SK-N-DZ (cell line): ENCODE measurements at places on chromosomes 1 and 21.

DNA sequence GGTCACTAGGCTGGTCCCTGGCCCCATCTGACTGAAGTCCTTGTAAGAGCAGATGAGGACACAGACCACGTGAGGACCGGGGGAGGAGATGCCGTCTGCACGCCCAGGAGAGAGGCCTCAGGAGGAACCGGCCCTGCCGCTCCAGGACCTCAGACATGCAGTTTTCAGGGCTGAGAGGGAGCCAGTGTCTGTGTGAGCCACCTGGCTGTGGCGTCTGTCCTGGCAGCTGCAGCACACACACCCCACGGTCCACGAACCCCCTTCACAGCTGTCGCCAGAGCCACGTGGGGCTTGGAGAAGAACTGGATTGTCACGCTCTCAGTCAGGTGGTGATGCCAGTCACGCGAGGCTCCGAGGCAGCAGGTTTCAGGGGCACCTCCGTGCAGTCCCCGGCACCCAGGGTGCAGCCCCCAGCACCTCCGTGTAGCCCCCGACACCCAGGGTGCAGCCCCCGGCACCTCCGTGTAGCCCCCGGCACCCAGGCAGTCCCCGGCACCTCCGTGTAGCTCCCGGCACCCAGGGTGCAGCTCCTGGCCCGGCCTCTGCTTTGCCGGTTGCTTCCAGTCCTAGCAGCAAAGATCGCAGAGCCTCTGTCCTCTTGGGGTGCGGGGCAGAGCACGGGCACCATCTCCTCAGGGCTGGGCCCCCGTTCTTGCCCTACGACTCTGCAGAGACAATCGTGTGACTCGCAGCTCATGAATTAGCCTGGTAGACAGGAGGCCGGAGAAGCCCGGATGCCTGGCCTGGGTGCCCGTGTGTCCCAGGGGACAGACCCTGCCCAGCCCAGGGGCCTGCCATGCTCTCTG, 19.0 kb upstream of the SUMO3 start:
- peak; percentile 76 for DNase-seq

GRCh38 chr1:184164536-184164935, 113.0 kb downstream of the TSEN15 start:
- DNase-seq = no peak

DNA sequence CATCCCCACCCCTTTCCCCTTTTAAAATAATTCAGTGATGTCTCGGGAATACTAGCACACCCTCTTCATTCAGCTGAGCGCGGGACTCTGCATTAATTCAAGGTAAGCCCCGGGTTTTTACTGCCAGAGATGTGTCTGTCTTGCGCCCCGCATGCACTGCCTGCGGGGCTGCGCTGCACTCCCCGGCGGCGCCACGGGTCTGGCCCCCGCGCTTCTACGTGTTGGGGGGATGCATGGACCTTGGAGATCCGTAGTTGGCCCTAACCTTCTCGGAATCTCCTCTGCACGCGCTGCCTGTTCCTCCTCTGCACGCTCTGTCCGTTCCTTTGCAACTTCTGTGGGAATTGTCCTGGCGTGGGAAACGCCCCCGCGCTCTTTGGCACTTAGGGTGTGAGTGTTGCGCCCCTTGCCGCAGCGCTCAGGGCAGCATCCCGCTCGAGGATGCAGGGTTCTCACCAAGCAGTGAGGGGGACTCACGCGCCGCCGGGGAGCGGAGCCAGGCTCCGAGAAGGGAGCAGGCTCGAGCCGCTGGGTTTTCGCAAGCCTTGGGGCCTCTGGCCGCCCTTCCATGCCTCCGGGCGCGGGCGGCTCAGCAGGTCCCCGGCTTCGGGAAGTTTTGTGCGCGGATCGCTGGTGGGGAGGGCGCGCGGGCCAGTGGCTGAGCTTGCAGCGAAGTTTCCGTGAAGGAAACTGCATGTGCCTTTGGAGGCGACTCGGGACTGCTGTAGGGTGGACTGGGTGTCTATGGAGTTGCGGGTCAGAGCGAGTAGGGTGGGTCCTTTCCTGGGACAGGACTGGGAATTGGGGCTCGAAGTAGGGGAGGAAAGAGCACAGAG, 165.1 kb upstream of the CACNA1E start:
- no peak for DNase-seq

GRCh38 chr1:116513956-116514355, 56.9 kb downstream of the CD58 start:
- no peak for DNase-seq

- DNase-seq = no peak
Observed at GRCh38 chr1:158607296-158607695, 2.2 kb downstream of the OR10Z1 start.

- no peak for DNase-seq
Observed at GRCh38 chr1:41025979-41026819, 4.7 kb upstream of the SLFNL1 start.

- DNase-seq = no peak
Observed at GRCh38 chr1:237702161-237702560, 188.6 kb downstream of the ZP4 start.

GRCh38 chr1:65630855-65631254, 161.8 kb upstream of the PDE4B start:
- DNase-seq = no peak

DNA sequence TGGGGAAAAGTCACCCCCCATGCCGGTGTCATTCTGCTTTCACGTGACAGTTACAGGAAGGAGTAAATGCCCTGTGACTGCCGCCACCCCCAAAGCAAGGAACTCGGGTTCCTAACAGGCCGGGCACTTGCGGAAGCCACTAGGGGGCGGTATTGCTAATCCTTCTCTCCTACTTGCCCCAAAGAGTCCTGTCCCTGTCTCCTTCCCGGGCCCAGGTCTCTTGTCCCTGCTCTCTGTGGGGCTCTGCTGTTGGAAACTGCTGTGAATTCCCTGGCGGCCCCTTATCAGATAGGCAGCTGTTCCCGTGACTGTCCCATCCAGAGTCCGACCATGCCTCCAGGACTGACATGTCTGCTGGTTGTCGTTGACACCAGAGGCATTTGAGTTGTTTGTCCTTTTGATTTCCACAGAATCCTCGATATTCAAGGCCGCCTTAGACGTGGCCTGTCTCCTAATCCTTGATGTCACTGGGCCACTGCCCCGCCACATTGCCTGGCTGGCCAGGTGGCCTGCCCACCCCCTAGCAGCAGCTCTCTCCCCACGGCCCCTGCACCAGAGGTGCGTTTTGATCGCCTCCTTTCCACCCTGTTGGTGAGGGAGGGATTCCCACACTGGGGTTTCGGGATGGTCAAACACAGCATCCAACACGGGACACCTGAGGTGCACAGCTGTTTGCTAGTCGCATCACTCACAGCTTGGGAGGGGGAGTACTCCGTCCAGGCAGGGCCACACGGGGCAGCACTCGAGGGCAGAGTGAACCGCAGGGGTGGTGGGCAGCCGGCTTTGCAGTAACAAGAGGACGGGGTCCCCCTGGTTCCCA, 37.3 kb downstream of the CHAF1B start:
- DNase-seq = peak; percentile 69

- DNase-seq = no peak
Observed at GRCh38 chr1:235266325-235266724, 61.7 kb downstream of the ARID4B start.

DNA sequence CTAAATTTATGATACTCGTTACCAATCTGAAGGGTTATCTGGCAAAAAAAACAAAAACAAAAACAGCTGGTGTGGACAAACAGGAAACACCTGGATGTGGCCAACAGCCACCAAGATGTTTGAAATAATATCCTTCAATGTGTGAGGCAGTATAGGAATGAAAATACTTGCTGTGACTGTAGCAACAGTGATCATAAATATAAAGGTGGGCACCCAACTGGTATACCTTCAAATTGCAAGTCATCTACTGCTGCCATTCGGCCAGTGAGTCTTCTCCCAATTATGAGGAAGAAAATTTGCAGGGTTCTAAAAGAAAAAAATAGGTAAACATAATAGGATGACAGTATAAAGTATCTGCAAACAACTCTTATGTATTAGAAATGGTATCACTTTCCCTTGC, 916 bp downstream of the YIPF1 start:
- no peak for DNase-seq

DNA sequence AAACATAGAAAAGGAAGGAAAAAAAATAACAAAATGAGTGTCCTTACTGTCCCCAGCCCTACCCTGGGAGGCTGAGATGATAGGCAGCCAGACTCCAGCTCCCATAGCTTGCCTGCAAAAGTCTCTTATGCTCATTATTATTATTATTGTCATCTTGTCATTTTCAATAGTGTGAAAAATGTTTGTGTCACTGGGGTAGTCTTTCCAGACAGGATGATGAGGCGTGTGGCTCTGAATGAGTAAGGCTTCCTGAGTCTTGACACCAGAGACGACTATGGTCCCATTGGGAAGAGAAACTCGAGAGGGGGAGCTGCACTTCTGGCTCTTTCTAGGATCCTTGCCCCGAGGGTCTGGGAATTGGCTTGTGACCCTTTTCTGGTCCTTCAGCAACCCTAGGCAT, 1.1 kb upstream of the CYB561D1 start:
- DNase-seq = no peak

DNA sequence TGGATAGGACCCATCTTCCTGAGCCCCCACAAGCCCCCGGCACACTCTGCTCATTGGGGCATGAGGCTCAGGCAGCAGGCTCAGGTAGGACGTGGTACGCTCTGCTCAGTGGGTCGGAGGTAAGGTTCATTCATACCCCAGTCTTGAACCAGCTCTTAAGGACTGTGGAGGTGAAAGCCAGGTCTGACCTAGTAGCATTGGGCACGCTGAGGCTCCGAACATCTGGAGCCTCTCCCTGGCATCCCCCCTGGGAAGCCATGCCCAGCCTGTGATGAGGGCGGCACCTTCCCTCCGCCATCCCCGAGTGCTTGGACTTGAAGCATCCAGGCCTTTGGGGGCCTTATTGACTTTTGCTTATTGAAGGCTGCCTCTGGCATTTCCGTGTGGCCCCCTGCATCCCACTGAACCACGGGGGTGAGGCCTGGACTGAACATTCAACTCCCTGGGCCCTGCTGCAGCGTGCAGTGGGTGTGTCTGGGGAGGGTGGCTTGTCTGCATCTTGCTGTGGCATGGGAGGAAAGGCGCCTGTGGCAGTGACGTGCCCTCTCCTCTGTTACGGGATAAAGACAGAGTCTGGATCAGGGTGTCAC, 50.0 kb downstream of the FAAP20 start:
- DNase-seq = no peak

GRCh38 chr1:43664369-43664768, 14.4 kb downstream of the KDM4A start:
- no peak for DNase-seq
